ENCODE measurements at places on chromosomes 16 and 17. TPM values are rescaled to one million over a fixed set of nuclear protein-coding genes. Genes with fewer than 3 reads are reported as not detected.

Gene KRT25
- not detected for total RNA-seq

Gene SPATA33
- total RNA-seq = 10.1 TPM

Gene TBC1D3C
- 0.21 TPM for total RNA-seq

Gene C1QTNF8
- not detected for total RNA-seq

Gene SOST
- total RNA-seq = not detected

GRCh38 chr16:57946181-57946801 is 24.6 kb downstream of the CNGB1 start:
- H3K27ac ChIP-seq = no peak overlapping the region
- H3K36me3 ChIP-seq = no peaks in the 10 kb centered on the region
- no peaks in the 10 kb centered on the region for H3K4me1 ChIP-seq
- no peak overlapping the region for H3K4me3 ChIP-seq
- no peaks in the 10 kb centered on the region for H3K27me3 ChIP-seq
- no peak for DNase-seq

- H3K27ac ChIP-seq = no peak overlapping the region
- H3K27me3 ChIP-seq = peaks cover 29% of the 10 kb centered on the region
- H3K36me3 ChIP-seq = no peaks in the 10 kb centered on the region
- DNase-seq = no peak
Observed at GRCh38 chr17:881778-882177, 97.8 kb downstream of the NXN start.

GRCh38 chr17:47781397-47781796 is 40.2 kb downstream of the OSBPL7 start:
- H3K4me1 ChIP-seq = no peaks in the 10 kb centered on the region
- H3K27me3 ChIP-seq = peaks cover 27% of the 10 kb centered on the region
- no peaks in the 10 kb centered on the region for H3K36me3 ChIP-seq
- no peak overlapping the region for H3K27ac ChIP-seq

DNA sequence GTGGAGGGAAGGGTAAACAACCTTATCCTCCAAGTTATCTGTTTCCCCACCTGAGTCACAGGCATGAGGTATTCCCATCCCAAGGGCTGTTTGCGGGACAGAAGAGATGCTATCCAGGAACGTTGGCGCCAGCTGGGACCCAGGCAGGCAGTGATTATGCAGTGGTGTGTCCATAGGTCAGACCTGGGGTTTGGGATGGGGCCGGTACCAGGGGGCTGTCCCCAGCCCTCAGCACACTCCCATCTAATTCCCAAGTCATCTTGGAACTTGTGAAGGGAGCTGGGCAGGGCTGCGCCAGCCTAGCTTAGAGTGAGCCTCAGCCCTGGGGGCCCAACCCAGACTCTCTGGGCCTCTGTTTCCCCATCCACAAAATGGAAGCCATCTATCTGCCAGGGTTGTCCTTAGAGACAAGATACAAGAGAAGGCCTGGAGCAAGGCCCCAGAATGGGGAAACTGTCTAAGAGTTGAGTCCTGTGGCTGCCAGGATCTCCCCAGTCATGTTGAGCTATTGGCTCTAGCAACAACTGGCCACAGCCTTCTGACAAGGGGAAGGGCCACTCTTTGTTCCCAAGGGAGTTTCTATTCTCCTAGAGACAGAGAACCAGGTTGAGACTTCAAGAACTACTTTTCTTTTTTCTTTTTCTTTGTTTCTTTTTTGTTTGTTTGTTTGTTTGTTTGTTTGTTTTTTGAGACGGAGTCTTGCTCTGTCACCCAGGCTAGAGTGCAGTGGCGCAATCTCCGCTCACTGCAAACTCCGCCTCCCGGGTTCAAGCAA is 9.8 kb upstream of the JUP start:
- DNase-seq = no peak
- no peaks in the 10 kb centered on the region for H3K36me3 ChIP-seq
- H3K4me3 ChIP-seq = no peak overlapping the region
- no peak overlapping the region for H3K27ac ChIP-seq
- no peaks in the 10 kb centered on the region for H3K4me1 ChIP-seq

GRCh38 chr17:61476476-61477203 is 24.4 kb downstream of the TBX4 start:
- peaks cover 12% of the 10 kb centered on the region for H3K27me3 ChIP-seq
- no peaks in the 10 kb centered on the region for H3K36me3 ChIP-seq
- no peak overlapping the region for H3K4me3 ChIP-seq
- H3K27ac ChIP-seq = no peak overlapping the region

DNA sequence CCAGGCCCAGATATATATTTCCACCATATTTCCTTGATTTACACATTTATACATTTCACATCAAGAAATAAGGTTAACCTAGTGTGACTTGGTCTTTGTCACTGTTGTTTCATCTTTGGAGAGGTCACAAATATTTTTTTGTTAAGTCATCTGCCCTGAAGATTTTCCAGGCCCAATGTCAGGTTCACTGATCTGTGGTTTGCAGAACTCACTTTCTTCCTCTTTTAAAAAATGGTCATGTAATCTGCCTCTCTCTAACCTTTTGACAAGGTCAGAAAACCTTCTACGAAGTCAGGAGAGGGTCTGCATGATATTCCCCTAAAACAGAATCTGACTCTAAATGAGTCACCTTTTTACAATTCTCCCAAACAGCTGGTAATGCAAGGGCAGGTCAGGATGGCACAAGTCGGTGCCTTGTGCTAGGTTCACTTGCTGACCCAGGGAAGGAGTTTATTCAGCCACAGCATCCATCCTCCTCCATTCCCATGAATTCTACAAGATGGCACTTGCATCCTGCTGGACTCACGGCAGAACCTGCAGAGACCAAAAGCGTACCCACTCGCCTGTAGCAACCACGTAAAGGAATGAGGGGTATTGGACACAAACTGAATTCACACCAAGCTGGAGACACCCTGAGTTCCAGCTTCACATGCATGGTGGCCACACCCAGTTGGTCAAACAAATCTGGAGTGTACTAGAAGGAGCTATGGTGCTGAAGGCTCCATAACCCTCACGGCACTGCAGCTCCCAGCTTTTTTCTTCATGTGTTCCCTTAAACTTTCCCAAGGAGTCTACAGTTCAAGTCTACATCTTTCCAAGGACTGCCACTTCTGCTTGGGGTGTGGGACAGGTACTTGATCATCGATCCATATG is 1.6 kb upstream of the KIAA0513 start:
- no peak for DNase-seq
- peaks cover 1% of the 10 kb centered on the region for H3K36me3 ChIP-seq
- no peak overlapping the region for H3K27ac ChIP-seq
- H3K4me1 ChIP-seq = peaks cover 30% of the 10 kb centered on the region
- H3K27me3 ChIP-seq = no peaks in the 10 kb centered on the region

DNA sequence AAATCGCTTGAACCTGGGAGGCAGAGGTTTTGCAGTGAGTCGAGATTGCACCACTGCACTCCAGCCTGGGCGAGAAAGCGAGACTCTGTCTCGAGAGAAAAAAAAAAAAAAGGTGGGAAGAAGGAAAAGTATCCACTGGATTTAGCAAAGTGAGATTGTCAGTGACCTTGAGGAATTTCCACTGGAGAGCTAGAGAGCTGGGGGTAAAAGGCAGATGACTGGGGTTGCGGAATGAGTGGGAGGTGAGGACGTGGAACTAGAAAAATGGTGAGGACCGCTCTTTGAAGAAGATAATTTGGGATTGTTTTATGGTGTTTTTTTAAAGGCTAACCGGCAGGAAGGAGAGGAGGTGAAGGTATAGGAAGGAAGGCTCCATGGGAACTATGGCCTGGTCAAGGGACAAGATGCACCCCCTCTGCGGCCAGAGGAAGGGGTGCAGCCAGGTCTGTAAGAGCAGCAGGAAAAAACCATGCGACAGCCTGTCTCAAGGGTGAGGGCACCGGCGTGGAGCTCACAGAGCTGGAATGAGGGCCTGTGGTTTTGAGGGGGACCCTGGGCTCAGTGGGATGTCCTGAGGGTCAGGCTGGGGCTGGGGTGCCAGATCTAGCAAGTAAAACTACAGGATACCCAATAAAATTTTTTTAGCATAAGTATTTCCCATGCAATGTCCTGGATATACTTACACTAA is 694 bp upstream of the MLST8 start:
- no peak for DNase-seq
- H3K27me3 ChIP-seq = peaks cover 1% of the 10 kb centered on the region
- peaks cover 22% of the 10 kb centered on the region for H3K36me3 ChIP-seq
- peak overlapping the region; percentile 60 for H3K27ac ChIP-seq
- H3K4me1 ChIP-seq = peaks cover 26% of the 10 kb centered on the region

GRCh38 chr16:3066440-3066748 is 954 bp downstream of the IL32 start:
- peaks cover 48% of the 10 kb centered on the region for H3K36me3 ChIP-seq
- DNase-seq = no peak
- peaks cover 4% of the 10 kb centered on the region for H3K27me3 ChIP-seq

- no peak for DNase-seq
- H3K27ac ChIP-seq = no peak overlapping the region
- H3K4me3 ChIP-seq = no peak overlapping the region
- no peaks in the 10 kb centered on the region for H3K27me3 ChIP-seq
- H3K4me1 ChIP-seq = peaks cover 22% of the 10 kb centered on the region
- H3K36me3 ChIP-seq = peaks cover 10% of the 10 kb centered on the region
Observed at GRCh38 chr16:22063888-22064467, 28.4 kb upstream of the VWA3A start.

- H3K4me3 ChIP-seq = no peak overlapping the region
- peaks cover 41% of the 10 kb centered on the region for H3K4me1 ChIP-seq
- DNase-seq = no peak
- peaks cover 3% of the 10 kb centered on the region for H3K36me3 ChIP-seq
Observed at GRCh38 chr17:80936723-80937122, 54.9 kb upstream of the CHMP6 start.

- no peaks in the 10 kb centered on the region for H3K4me1 ChIP-seq
- H3K27me3 ChIP-seq = no peaks in the 10 kb centered on the region
Observed at GRCh38 chr16:14423344-14423743, 206.7 kb downstream of the PARN start.

DNA sequence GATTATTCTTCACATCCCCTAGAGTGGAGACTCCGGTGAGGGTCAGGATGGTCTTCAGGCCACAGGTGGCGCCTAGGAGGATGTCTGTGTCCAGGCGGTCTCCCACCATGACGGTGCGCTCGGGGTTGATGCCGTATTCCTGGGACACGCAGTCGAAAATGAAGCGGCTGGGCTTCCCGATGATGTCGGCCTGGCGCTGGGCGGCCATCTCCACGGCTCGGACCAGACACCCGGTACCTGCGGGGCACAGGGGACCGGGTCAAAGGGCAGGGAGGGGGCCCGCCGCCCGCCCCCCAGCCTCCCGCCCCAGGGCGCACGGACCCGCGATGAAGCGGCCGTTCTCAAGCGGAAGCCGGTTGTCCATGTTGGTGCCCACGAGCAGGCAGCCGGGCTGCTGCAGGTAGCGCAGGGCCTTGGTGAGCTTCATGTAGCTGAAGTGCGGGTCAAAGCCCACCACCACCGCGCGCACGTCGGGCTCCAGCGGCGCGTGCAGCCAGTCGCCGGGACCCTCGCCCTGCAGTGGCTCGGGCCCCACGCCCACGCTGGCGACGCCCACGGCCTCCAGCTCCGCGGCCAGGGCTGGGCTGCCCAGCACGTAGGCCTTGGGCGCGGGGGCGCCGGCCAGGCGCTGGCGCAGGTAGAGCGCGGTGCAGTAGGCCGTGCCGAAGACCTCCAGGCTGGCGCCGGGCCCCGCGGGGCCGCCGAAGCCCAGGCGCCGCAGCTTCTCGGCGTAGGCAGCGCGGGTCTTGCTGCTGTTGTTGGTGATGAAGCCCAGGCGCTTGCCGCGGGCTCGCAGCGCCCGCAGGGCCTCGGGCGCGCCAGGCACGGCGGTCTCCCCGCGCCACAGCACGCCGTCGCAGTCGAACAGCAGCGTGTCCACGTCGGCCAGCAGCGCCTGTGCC is 572 bp downstream of the PGP start:
- H3K4me3 ChIP-seq = peak overlapping the region; percentile 76
- H3K36me3 ChIP-seq = peaks cover 16% of the 10 kb centered on the region
- H3K27ac ChIP-seq = no peak overlapping the region
- H3K4me1 ChIP-seq = peaks cover 20% of the 10 kb centered on the region
- H3K27me3 ChIP-seq = no peaks in the 10 kb centered on the region
- peak; percentile 27 for DNase-seq

DNA sequence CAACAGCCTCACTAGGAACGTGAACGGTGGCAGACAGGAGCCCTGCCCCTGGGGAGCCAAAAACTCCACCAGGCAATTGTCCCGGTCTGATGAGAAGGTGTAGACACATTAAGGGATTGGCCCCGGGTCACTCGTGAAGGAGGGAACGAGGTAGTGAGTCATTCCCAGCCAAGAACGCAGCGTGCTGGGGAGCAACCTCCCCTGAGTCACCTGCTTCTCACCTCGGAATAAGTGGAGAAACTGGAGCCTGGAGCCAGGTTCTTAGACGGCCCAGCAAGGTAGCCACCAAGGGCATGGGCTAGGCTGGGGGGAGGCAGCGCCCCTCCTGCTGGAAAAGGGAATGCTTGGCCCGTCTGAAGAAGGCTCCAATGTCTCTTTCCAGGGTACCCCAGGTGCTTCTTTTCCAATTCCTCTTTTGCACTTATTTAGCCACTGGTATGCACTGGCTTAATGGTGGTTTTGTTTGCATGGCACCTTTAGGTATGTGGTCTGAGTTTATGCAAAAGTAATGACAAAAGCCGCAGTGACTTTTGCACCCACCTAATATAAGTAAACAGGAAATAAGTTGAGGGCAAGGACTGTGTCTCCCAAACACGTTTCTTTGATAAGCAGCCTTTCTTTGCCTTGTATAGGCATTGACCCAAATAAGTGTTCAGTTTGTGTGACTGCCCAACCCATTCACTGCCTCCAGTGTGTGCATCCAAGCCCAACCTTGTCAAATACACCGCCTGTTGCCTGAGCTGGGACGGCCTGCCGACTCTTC is 1.8 kb upstream of the HELZ start:
- peaks cover 31% of the 10 kb centered on the region for H3K4me1 ChIP-seq
- no peaks in the 10 kb centered on the region for H3K27me3 ChIP-seq
- peak overlapping the region; percentile 71 for H3K4me3 ChIP-seq

DNA sequence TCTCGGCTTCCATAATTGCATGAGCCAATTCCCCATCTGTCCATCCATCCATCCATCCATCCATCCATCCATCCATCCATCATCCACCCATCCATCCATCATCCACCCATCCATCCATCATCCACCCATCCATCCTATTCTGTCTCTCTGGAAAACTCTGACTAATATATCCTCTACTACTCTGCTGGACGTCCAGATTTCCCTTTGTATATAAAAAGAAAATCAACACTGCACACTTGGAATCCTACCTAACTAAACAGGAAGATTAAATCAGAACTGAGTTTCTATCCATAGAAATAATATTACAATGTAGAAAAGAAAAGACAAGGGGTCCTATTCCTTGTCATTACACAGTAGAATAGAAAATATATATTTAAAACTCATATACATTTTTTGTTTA is 150.3 kb upstream of the CORO6 start:
- DNase-seq = no peak
- no peak overlapping the region for H3K27ac ChIP-seq
- H3K4me1 ChIP-seq = no peaks in the 10 kb centered on the region
- H3K36me3 ChIP-seq = no peaks in the 10 kb centered on the region

- H3K4me3 ChIP-seq = peak overlapping the region; percentile 94
- peaks cover 26% of the 10 kb centered on the region for H3K36me3 ChIP-seq
- H3K27me3 ChIP-seq = peaks cover 1% of the 10 kb centered on the region
- peak; percentile 18 for DNase-seq
Observed at GRCh38 chr16:22296225-22297113, 740 bp upstream of the POLR3E start.
